ENCODE measurements at places on chromosomes 7 and 10.

DNA sequence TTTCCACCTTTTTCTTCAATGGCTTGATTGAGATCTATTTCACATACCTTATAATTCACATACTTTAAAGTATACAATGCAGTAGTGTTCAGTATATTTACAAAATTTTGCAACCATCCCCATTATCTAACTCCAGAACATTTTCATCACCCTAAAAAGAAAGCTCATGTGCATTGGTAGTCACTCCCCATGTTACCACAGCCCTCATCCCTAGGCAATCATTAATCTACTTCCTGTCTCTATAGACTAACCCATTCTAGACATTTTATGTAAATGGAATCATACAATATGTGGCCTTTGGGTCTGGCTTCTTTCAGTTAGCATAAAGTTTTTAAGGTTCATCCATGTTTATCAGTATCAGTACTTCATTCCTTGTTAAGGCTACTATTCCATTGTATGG is 214.2 kb downstream of the WDR11 start:
- DNase-seq, result no peak

DNA sequence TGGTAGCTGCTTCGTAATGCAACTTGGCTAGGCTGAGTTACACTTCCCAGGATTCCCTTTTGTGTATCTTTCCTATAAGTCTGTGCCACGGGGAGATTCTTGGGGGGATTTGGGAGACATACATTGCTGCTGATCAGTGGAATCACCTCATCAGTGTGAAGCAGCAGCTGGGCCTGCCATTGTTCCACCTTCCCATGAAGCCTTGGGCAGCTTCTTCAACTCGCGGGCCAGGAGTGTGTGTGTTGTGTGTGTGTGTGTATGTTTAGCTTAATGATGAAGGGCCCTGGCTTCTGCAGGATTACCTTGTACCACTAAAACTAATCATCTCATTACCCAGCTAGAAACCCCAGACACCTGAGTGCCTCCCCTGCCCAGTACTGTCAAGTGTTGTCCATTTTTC is 33.3 kb upstream of the ARHGAP22 start:
- DNase-seq, result no peak

- no peak for DNase-seq
Measured at GRCh38 chr10:90884431-90884830, 12.7 kb downstream of the RPP30 start.

- no peak for DNase-seq
Measured at GRCh38 chr7:112481833-112482670, 1.3 kb downstream of the LSMEM1 start.

GRCh38 chr10:76311752-76312636 is 880.6 kb downstream of the LRMDA start:
- no peak for DNase-seq

DNA sequence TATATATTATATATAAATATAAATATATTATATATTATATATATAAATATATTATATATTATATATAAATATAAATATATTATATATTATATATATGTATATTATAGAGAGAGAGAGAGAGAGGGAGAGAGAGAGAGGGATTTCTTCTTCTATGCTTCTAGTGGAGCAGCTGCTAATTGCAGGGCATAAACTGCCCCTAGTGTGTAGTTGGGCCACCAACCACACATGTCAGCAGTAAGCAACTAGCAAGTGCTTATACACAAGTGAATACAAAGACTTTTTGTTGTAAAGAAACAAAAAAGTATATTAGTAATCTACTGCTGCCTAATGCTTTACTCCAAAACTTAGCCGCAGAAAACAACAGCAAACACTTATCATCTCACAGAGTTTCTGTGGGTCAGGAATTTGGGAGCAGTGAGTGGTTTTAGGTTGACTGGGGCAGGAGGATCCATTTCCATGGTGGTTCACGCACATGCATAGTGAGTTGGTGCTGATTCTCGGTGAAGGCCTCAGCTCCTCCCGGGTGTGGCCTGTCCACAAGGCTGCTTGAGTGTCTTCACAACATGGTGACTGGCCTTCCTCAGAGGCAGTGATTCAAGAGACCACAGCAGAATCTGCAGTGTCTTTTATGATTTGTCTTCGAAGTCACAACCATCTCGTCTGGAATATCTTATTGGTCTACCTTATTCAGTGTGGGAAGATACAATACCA is 25.5 kb upstream of the BAG3 start:
- no peak for DNase-seq

DNA sequence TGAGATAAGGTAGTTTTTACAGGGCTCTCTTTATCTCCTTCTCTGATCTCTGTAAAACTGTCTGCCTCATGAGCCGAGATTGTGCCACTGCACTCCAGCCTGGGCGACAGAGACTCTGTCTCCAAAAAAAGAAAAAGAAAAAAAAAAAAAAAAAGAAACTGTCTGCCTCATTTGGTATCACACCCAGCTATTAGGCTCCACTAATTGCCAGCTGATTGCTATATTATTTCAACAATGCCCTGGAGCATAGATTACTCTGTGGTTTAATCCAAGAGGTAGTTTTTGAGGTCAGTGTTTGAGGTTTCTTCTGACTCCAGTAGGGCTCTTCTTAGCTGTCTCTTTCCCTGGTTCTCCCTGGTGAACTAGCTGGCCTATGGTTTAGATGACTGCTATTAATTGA is 268.1 kb upstream of the PLPP4 start:
- no peak for DNase-seq

DNA sequence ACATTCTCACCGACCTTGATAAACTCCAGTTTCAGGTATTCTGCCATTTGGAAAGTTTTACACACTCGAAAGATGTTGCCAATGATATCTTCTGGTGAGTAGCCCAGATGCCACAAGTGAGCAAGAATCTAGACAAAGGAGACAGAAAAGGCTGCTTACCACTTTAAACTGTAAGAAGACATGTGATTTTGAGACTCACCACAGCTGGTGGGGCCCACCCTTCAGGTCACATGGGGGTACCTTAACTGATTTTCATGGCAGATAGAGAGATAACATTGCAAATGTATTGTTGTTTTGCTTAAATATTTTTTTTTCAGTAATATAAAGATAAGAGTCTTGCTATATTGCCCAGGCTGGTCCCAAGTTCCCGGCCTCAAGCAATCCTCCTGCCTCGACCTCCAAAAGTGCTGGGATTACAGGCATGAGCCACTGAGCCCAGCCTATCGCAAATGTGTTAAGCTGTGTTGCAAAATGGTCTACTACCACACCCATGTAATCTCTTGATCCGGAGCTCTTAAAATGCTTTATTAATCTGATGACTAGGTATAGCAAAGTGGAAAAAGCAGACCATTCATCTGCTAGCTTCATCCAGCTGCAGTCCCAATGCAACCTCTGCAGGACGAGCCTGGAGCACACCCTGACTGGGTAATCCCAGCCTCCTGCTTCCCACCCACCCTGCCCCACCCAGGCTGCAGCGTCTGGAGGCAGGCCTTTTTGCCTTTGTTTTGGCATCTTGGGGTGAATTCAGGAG is 18.5 kb downstream of the RFC2 start:
- DNase-seq, result no peak

GRCh38 chr7:70602117-70602516 is 529.8 kb upstream of the GALNT17 start:
- no peak for DNase-seq

GRCh38 chr10:20647756-20648155 is 249.4 kb downstream of the NEBL start:
- no peak for DNase-seq

GRCh38 chr10:124725171-124725631 is 19.0 kb downstream of the FAM53B start:
- DNase-seq, result no peak

- no peak for DNase-seq
Measured at GRCh38 chr7:27890205-27890849, 150.4 kb downstream of the TAX1BP1 start.

DNA sequence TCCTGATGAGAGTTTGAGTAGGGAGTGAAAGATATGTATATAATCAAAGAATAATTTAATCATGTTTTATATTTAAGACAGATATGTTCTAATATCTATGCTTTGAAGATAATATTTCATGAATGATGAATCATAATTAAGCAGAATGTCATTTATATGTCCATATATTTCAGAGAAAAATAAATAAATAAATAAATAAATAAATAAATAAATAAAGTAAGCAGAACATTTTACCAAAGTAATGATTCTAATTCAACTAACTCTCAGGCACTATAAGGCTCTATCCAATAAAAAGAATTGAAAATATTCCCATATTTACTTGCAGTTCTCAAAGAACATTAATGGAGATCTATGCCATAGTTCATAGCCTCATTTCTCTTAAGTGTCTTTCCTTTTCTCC is 36.0 kb downstream of the AGR3 start:
- no peak for DNase-seq

DNA sequence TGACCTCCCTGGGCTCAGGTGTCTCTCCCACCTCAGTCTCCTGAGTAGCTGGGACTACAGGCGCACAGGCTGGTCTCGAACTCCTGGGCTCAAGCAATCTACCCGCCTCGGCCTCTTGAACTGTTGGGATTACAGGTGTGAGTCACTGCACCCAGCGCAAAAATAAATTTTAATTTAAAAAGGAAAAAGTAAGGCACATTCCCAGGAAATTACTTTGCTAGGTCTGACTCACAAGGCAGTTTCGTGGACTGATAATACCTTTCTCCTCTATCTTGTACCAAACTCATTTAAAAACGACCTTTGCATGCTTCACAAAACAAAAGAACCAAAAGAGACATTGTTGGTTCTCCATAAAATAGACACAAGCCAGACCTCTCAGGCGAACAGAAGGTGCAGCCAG is 29.7 kb downstream of the PARP12 start:
- no peak for DNase-seq
